ENCODE measurements at places on chromosomes 1 and 21.

- DNase-seq = no peak
These were observed 25.3 kb upstream of the POFUT2 start for GRCh38 chr21:45313015-45313414.

- no peak for DNase-seq
These were observed 61.1 kb downstream of the GFI1 start for GRCh38 chr1:92425617-92426016.

DNA sequence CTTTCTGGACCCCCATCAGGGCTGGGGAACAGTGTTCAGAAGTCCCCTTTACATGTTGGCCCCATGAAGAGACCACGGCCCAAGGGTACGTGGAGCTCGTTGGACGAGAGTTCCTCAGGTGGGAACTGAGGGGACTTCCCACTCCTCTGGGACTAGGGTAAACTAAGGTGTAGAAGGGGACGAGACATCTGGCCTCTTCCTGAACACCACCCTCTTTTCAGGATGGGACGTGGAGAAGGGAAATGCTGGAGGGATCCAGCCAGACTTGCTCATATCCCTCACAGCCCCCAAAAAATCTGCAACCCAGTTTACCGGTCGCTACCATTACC lies 2.0 kb downstream of the NAXE start:
- no peak for DNase-seq

- DNase-seq = no peak
These were observed 28.1 kb upstream of the ZYG11A start for GRCh38 chr1:52814465-52814864.

GRCh38 chr1:20426923-20427322 lies 59.1 kb downstream of the CAMK2N1 start:
- no peak for DNase-seq

- DNase-seq = peak; percentile 52
These were observed 16.2 kb upstream of the ERICH3 start for GRCh38 chr1:74689621-74690363.

DNA sequence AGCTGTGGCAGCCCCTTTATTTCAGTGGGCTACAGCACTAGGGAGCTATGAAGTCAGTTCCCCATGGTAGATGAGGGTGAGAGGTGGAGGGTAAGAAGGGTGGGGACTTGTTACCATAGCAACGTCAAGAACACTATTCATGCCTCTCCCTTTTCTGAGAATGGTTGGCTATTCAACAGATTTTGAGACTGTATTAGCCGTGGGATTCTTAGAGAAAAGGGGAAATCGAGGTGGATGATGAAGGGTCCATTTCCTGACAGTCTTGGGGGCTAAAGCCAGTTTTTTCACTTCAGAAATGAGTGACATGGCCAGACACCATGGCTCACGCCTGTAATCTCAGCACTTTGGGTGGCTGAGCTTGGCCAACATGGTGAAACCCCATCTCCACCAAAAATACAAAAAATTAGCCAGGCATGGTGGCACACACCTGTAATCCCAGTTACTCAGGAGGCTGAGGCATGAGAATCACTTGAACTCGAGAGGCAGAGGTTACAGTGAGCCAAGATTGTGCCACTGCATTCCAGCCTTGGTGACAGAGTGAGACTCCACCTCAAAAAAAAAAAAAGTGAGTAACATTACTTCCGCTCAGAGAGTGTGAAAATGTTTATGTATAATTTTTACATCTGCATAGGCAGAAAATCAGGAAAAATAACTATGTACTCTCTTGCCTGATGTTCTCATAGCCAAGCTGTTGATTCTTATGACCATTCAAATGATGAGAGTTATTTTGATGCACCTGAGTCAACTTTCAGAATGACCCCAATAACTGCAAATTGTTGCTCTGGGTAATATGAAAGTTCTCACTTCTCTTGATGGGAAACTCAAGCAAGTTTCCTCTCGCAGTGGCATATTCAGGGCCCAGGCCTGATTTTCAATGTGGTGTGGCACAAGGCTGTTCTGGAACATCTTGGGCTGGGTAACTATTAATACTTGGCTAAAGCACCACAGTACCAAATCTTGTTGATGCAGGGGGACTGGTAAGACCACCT lies 23.2 kb upstream of the RGSL1 start:
- no peak for DNase-seq

- DNase-seq = no peak
These were observed 345.8 kb downstream of the KIF26B start for GRCh38 chr1:245500546-245500945.

- no peak for DNase-seq
These were observed 707 bp upstream of the KLHL21 start for GRCh38 chr1:6603238-6603914.

DNA sequence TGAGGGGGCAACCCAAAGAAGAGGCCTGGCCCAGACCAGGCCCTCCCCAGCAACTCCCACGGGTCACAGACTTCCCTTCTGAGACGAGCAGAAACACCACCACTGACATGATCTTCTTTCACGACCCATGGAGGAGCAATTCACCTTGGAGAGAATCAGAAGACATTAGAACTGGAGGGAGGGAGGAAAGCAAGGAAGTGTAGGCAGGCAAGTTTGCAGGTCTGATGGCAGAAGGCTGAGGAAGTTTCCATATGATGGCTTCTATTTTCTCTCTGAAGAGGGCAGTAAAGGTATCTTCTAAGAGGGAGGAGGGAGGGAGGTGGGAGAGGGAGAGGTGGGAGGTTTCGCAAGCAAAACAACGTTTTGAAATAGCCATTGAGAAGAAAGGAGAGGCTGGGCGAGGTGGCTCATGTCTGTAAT lies 1.4 kb upstream of the UBXN10 start:
- no peak for DNase-seq

- no peak for DNase-seq
These were observed 19.6 kb downstream of the SYF2 start for GRCh38 chr1:25212725-25213124.

DNA sequence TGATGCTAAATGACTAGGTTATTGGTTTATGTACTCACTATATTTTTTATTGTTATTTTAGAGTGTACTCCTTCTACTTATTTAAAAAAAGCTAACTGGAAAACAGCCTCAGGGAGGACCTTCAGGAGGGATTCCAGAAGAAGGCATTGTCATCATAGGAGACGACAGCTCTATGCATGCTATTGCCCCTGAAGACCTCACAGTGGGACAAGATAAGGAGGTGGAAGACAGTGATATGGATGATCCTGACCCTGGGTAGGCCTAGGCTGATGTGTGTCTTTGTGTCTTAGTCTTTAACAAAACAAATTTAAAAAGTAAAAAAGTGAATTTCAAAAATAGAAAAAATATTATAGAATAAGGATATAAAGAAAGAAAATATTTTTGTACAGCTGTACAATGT lies 155.7 kb upstream of the CD34 start:
- no peak for DNase-seq

GRCh38 chr21:36089946-36090345 lies 20.1 kb downstream of the CBR1 start:
- no peak for DNase-seq
